ENCODE measurements at places on chromosomes 2 and 18. TPM values are rescaled to one million over a fixed set of nuclear protein-coding genes. Genes with fewer than 3 reads are reported as not detected.

UPP2 gene
- not detected for total RNA-seq

HJURP gene
- 107 TPM for total RNA-seq

ACTG2 gene
- total RNA-seq, result 0.59 TPM

DNA sequence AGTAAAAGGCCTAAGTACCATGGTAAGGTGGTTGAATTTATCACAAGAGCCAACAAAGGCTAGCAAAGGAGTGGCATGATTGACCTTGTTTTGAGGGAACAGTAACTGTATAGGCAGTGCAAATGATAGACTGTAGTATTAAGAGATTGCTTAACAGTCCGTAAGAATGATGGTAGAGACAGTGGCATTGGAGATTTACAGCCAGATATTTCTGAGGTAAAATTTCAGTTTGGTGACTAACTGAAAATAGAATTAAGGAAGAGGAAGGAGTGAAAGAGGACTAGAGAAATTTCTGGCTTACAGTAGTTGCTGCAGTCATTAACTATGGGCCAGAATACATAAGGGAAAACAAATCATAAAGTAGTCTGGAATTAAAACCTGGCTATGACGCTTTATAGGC is 4.4 kb upstream of the BAZ2B start:
- no peak for DNase-seq

GRCh38 chr2:9538000-9538507 is 17.6 kb downstream of the ADAM17 start:
- DNase-seq, result peak; percentile 68

DNA sequence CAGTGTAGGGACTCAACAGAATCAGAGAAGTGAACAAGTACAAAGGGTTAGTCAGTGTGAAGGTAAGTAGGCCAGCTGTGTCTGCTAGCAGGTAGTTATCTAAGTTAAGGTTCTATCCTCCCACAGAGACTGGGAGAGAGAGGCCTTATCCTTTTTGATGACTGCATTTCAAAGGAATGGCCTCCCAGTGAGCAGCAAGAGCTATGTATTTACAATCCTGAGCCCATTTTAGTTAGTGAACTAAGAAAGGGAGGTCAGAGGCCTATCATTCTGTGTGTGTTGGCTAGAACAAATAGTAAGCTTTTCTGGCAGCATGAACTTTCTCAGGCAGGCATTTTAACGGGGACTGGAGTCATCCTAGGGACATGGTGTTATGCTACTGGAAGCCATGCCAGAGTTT is 182.9 kb downstream of the VWC2L start:
- DNase-seq, result peak; percentile 75

GRCh38 chr2:219886615-219887014 is 259.2 kb downstream of the SLC4A3 start:
- peak; percentile 44 for DNase-seq

- DNase-seq, result no peak
Measured at GRCh38 chr2:103264058-103264768, 502.4 kb downstream of the TMEM182 start.

DNA sequence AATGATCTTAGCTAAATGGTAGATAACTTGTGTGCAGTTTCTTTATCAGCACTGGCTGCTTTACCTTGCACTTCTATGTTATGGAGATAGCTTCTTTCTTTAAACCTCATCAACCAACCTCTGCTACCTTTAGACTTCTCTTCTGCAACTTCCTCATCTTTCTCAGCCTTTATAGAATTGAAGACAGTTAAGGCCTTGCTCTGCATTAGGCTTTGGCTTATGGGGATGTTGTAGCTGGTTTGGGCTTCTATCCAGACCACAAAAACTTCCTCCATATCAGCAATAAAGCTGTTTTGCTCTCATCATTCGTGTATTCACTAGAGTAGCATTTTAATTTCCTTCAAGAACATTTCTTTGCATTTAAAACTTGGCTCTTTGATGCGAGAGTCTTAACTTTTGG is 123.7 kb downstream of the PIK3C3 start:
- no peak for DNase-seq

Data from A673 (cell line).